ENCODE measurements at places on chromosomes 3 and 15. TPM values are rescaled to one million over a fixed set of nuclear protein-coding genes. Genes with fewer than 3 reads are reported as not detected.

Gene PLCH1
- 0.59 TPM for total RNA-seq

Gene IGSF11
- 0.14 TPM for total RNA-seq

Gene ITGA11
- total RNA-seq, result 0.64 TPM

Gene C3orf49
- total RNA-seq, result not detected

Gene GPR149
- not detected for total RNA-seq

Gene CCR8
- 12.6 TPM for total RNA-seq

Gene DNASE1L3
- total RNA-seq, result not detected

Gene JMJD7
- 17.8 TPM for total RNA-seq

Gene FEZF2
- not detected for total RNA-seq

Gene PIGZ
- 3.1 TPM for total RNA-seq

Gene SLC9C1
- total RNA-seq, result not detected

Gene TASOR
- total RNA-seq, result 78.9 TPM

Gene FANCD2OS
- not detected for total RNA-seq

Gene KLF15
- total RNA-seq, result not detected

Gene RAB43
- 49.0 TPM for total RNA-seq

Gene MBNL1
- 396 TPM for total RNA-seq

Gene ROBO1
- total RNA-seq, result not detected

Gene PLA2G4D
- not detected for total RNA-seq

Gene SYNPR
- total RNA-seq, result not detected

Gene P3H2
- total RNA-seq, result not detected

Gene DLL4
- total RNA-seq, result not detected

Gene LRRC31
- total RNA-seq, result not detected

All from T-helper 2 cell treated with Interferon-gamma antibody and Interleukin-4, amounts not matched to agents 100 ng/mL and 5 ng/mL, for 36 hours (primary cell).